ENCODE measurements at places on chromosomes 16 and 17.
A peak's percentile ranks its signal among the peaks of the same experiment; 100 is the strongest.

- DNase-seq = no peak
Observed at GRCh38 chr17:74134991-74135390, 68.5 kb upstream of the RPL38 start.

- DNase-seq = no peak
Observed at GRCh38 chr17:12851901-12852435, 62.7 kb downstream of the ARHGAP44 start.

DNA sequence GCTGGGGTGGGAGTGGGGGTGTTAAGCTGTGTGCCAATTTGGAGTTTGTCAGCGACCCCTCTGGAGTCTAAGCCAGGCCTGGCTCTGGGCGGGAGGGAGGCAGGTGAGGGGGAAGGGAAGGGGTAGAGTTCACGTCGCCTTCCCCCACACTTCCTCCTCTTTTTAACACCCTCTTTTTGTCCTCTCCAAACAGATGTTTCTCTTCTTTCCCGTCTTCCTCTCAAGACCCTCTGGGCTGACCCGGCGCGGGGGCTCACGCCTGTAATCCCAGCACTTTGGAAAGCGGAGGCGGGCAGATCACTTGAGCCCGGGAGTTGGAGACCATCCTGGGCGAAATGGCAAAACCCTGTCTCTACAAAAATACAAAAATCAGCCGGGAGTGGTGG, 3.3 kb downstream of the HOXB1 start:
- DNase-seq = no peak

DNA sequence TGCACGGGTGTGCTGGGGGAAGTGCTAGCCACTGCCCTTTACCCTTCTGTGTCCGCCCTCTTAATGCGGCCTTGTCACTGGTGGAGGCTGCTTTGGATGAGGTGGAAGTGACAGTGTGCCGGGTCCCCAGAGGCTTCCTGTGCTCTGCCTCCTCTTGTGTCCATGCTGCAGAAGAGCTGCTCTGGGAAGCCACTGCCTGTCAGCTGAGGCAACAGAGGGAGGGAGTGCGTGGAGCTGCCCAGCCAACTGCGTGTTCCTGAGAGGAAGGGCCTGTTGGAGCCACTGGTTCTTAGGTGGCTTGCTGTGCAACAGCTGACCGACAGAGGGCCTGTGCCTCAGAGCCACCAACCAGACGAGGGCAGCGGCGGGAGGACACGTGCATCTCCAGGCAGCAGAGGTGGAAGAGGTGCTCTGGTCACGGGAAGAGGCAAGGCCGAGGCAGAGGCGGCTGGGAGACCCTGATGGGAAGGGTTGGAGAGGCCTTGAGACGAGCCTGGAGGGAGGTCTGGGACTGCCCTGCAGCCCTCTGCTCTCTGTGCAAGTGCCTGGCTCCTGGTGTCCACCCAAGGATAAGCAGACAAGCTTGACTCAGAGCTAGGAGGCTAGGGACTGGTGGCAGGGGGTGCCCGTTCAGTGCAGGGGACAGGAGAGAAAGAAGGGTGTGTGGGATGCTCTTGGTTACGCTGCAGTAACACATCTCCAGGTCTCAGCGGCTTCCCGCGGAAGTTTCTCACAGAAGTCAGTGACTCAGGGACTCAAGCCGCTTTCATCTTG, 25.4 kb downstream of the B9D1 start:
- no peak for DNase-seq

DNA sequence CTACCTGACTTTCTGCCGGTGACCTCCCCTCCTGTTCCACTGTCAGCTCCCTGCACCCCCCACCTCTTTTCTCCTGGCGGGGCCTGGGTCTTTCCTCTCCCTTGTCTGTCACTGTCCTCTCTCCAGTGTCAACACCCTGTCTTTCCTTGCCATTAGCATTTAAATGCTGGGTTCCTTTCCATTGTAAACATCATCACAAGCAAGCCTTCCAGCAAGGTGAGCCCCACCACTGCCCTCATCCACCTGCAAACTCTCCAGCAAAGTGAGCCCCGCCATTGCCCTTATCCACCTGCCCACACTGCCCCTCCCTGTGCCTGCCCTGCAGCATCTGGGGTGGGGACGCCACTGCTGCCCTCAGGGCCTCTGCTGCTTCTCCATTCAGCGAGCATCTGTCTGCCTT, 195.0 kb downstream of the ENGASE start:
- no peak for DNase-seq

- no peak for DNase-seq
Observed at GRCh38 chr16:74033441-74033995, 263.1 kb upstream of the PSMD7 start.

- DNase-seq = no peak
Observed at GRCh38 chr17:79684132-79684985, 46.4 kb upstream of the ENPP7 start.

DNA sequence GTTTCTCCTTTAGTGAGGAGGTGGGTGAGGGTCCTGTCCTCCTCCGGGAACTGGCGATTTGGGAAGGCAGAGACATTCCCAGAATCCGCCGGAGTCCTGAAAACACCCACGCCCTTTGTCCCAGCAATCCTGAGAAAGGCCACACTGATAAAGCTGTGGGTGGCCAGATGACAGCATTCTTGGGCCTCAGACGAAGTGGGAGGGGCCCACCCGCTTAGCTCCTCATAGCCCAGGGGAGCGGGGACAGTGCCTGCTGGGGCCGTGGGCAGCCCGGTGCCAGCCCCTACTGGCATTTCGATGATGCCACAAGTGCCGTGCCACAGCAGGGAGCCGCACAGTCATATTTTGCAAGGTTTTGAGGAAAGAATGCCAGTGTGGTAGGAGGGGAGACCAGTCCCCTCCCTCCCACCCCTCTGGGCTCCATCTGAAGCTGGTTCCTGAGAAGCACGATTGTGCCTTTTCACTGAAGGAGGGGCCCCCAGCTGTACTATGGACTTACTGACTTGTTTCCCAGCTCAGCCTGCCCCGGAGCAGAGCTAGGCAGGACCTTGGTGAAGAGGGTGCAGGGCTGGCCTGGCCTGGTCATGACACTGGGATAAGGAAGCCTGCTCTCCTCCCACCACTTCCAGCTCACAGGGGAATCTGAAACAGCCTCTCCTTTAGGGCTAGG, 20.9 kb upstream of the MPRIP start:
- no peak for DNase-seq

GRCh38 chr17:8359769-8360168, 16.7 kb downstream of the KRABD2 start:
- DNase-seq = no peak

DNA sequence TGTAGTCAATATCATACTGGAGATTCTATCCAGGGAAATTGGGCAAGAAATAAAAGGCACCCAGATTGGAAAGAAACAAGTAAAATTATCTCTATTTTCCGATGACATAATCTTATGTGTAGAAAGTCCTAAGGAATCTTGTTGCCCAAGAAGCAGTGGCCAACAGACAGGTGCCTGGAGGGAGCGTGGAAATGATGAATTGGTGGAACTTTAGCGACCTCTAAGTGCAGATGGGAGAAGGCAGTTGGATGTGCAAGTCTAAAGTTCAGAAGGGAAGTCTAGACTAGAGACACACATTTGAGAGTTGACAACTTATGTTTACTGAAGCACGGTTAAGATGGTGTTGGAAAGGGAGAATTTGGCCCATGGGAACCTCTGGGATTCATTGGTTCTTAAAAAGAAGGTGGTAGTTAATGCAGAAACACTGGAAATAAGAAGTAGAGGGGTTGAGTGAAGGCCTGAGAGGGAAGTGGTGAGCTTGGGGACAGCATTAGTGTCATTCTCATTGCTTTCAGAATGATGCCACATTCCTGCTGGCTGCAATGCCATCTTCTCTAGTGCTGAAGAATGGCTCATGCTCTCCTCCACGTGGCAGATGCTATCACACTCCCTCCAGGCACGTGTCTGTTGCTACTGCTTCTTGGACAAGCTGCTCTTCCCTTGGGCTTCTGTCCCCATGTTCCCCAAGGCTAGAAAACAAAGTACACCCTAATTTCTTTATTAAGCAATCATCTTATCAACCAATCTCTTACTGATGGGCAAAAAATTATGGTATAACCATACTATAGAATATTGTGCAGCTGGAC, 24.0 kb downstream of the TAT start:
- no peak for DNase-seq

- DNase-seq = no peak
Observed at GRCh38 chr16:12314653-12315185, 338.2 kb downstream of the SNX29 start.

GRCh38 chr17:19384723-19385391, 2.1 kb downstream of the MFAP4 start:
- no peak for DNase-seq

GRCh38 chr17:9363440-9364350, 211.9 kb downstream of the STX8 start:
- DNase-seq = no peak

DNA sequence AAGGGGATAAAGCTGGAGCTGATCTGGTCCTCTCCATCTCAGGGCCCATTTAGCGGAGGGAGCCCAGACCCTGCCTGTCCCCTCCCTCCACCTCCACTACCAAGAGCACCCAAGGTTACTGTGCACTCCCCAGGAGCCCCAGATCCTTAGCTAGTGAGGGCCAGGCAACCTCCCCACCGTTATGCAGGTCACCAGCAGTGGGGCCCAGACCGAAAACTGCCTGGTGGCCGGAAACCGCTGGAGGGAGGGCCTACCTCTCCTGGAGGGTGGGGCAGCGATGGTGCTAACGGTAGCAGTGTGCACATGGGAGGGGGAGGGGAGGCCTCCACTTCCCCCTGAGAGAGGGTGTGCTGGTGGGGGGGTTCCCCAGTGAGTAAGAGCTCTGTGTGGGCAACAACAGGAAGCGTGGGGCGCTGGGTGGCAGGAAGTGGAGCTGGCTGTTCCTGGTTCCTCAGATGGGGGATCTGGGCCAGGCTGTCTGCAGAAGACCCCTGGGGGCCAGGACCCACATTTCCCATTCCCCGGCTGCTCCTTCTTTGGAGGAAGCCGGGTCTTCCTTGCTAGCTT, 4.4 kb downstream of the FMNL1 start:
- no peak for DNase-seq

GRCh38 chr17:76640550-76641380, 2.8 kb downstream of the ST6GALNAC1 start:
- no peak for DNase-seq

DNA sequence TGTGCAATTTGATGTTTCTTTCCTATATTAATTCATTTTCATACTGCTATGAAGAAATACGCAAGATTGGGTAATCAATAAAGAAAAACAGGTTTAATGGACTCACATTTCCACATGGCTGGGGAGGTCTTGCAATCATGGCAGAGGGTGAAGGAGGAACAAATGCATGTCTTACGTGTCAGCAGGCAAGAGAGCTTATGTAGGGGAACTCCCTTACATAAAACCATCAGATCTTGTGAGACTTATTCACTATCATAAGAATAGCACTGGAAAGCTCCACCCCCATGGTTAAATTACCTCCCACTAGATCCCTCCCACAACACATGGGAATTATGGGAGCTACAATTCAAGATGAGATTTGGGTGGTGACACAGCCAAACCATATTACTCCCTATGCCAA, 418.9 kb upstream of the MAF start:
- DNase-seq = no peak

DNA sequence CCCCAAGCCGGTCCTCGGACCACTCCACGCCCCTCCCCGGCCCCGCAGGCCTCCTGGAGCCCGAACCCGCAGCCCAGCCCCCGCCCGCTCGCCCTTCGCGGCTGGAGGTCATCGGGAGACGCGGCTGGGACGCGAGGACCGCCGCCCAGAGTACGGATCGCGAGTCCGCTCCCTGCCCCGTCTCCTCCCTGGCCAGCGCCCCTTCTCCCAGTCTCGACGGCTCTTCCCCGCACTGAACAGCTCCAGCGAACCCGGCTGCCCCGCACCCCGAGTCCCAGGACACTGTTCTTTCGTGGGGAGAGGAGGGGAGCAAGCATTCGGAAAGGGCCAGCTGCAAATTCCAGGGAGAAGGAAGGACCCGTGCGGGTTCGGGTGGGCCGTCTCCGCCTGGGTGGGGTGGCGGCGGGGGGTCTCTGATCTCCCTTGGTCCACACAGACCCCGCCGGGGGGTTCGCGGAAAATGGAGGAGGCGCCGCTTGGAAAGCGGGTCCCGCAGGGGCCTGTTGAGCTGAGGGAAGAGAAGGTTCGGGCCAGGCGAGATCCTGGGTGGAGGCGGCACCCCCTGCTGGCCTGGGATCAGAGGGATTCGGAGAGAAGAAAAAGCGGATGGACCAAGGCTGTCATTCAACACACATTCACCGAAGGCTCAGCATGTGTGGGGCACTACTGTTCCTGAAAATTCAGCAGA, 632 bp upstream of the RTN4RL1 start:
- DNase-seq = no peak

- peak; percentile 75 for DNase-seq
Observed at GRCh38 chr16:3152277-3152990, 17.6 kb downstream of the ZNF213 start.

DNA sequence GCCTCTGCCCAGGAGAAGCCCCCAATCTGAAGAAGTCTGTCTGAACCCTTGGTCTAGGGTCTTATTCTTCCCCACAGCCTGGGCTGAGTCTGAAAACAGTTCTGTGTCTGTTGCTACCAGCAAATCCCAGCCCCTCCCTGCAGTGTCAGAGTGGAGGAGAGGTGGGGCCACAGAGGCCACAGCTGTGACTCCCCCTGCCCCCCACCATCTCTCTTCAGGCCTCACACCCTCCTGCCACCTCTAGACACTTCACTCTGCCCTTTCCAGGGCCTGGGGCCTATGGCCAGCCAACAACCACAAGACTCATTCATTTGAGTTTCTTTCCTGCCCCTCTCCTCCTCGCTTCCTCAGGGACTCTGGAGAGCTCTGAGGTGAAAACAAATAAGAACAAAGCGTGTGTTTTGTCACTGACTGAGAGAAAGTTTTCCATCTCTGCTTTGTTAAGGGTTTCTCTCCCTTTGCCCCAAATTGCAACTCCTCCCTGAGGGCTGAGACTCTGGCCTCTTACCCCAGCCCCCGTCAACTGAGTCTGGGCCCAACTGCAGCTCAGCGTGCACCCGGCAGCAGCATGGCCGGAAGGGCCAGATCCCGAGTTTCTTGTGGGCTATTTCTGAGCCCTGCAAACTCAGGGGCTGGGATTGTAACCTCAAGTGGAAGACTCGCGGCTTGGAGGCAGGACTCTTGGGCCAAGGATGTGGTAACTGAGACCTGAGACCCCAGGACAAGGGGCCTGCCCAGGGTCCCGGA, 13.2 kb downstream of the C17orf50 start:
- no peak for DNase-seq

DNA sequence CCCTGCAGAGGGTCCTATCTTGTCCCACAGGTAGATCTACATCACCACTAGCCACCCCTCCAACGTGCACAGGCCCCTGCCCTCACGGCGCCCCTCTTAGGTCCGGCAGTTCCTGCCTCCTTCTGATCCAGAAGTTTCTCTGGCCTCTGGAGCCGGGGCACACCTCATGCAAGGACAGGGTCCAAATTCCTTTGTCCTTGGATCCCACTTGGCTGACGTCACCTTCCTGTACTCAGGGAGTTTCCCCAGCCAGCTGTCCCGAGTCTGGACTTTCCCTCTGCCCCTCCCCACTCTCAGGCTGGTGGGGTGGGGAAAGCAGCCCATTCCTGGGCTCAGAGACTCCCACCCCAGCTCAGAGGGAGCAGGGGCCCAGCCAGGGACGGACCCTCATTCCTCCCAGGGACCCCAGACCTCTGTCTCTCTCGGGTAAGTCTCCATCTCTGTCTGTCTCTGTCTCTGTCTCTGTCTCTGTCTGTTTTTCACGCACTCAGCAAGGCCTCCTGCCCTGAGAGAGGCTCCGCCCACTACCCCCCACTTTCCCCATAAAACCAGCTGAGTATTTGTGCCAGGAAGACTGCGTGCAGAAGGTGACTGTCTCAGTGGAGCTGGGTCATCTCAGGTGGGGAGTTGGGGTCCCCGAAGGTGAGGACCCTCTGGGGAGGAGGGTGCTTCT, at the start of gene IL32:
Gene IL32, plus strand, starts transcription at position 572 of the 673 bp plus-strand sequence. CDS start 172 bp downstream, outside the sequence.
- DNase-seq = no peak

Measured in NCI-H2081 treated with DMSO at 0.1 percent for 48 hours (cell line).